ENCODE measurements at places on chromosomes 6 and 20. TPM values are rescaled to one million over a fixed set of nuclear protein-coding genes. Genes with fewer than 3 reads are reported as not detected.

DNA sequence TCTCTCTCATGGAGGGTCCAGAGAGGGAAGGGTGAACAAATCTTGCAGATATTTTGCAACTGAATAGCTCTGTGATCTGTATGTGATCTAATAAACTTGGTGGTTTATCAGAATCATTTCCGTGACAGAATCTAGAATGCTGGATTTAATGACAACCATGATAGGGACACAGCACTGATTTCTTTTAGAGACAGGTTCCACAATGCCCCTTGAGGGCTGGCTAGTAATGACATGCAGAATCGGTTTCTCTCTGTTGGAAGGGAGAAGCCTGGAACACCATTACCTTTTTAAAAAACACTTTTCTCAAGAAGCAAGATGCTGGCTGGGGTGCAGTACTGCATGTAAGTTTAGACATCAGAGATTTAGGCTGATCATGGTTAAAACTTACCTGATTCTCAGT is 313.4 kb downstream of the CDH26 start:
- no peak for DNase-seq

GRCh38 chr20:41540918-41541317 is 77.3 kb downstream of the CHD6 start:
- no peak for DNase-seq

Gene SSTR4
- not detected for total RNA-seq

Gene FRS3
- 7.0 TPM for total RNA-seq

Data from activated CD8-positive, alpha-beta T cell treated with anti-CD3 and anti-CD28 coated beads, Interleukin-2, amount 10 ng/mL, durations not matched to agents 7 days and 5 days (primary cell).